ENCODE measurements at places on chromosomes 4 and X.

DNA sequence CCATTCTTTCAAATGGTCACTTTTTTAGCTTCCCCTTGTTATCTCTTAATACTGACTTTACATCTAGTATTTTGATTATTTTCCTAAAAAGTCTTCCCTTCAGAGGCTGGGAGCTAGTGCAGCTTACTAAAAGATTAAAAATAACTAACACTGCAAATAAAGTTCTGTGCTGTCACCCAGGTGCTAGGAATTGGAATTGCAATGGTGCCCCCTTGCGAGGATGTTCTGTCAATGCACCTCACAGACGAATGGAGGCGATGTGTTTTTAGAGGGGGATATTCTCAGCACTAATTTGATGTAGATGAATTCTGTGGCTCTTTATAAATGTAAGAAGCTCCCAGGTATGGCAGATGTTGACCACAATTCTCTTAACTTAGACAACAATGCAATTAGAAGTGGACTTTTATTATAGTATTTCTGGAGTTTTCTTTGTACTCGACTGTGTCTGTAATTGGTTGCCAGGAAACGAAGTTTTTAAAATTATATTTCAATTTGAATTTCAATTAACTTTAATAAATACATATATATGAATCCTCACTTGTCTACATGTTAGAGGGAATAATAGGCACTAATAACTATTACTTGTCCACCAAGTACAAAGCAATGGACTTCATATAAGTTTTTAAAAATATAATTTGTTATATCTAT, 22.0 kb upstream of the SMIM31 start:
- DNase-seq = peak; percentile 14

GRCh38 chrX:15758140-15758539, 20.1 kb downstream of the CA5B start:
- DNase-seq = no peak

GRCh38 chr4:121154103-121154515, 10.0 kb downstream of the TNIP3 start:
- no peak for DNase-seq

- no peak for DNase-seq
Observed at GRCh38 chr4:168585168-168586091, 88.6 kb downstream of the PALLD start.

DNA sequence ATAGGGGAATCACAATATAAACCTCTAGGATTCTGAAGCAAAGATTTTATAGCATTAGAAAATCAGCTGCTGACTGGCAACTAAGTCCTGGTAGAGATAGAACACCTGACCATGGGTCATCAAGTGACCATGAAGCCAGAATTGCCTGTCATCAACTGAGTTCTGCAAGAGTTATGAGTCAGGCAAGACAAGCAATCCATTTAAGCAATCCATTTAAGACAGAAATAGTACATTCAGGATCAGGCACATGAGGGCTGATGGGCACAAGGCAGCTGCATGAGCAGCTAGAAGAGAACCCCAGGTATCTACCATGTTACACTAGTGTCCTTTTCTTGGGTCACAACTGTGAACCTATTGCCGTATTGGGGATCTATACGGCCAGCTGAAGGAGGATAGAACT, 98.9 kb downstream of the SPRY1 start:
- no peak for DNase-seq

DNA sequence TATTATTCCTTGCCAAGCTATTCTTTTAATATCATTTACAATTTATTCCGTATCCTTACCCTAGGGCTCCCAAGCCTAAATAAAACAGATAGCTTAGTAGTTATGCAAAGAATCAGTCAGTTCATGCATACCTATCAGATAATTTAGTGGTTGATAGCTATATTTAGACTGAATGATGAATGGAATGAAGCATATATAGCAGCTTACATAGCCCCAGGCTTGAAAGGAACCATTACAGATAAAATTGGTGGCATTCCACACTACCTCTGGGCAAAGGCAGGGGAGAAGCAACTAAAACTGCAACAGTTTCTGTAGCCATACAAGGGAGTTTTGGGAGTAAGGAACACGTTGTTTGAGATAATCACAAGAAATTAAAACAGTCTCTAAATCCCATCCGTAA, 2.7 kb downstream of the ACE2 start:
- DNase-seq = no peak

DNA sequence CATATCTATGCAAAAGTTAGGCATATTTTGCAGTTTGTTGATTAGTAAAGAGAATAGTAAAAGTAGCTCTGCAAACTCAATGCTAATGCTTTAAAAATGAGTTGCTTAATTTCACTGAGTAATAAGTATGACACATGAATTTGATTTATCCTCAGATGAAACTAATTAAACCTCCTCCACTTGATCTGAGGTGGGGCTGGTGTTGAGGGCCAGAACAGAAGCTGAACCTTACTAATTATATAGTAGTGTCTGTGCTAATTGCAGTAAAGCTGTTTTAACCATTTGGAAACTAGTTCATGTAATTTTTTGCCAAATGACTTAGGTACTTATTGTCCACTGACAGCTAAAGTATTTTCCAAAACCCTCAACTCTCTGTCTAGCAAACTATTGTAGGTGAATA, 7.7 kb upstream of the PGAM4 start:
- DNase-seq = no peak

DNA sequence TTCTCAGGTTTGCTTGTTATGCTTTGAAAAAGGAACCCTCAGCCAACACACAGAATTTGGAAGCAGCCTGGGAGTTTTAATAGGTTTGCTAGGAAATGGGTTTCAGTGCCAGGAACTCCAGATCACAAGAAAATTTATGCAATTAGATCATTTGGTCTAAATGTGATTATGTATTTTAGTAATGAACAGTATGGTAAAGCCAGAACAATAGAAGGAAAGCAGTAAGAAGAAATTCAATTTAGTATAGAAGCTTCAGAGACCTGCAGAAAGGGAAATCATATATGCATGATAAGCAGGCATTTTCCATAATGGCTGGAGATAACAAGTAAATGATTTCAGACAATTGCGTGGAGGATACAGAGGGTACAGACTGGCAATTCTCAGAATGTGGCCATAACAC, 184.7 kb downstream of the KCNIP4 start:
- DNase-seq = no peak

DNA sequence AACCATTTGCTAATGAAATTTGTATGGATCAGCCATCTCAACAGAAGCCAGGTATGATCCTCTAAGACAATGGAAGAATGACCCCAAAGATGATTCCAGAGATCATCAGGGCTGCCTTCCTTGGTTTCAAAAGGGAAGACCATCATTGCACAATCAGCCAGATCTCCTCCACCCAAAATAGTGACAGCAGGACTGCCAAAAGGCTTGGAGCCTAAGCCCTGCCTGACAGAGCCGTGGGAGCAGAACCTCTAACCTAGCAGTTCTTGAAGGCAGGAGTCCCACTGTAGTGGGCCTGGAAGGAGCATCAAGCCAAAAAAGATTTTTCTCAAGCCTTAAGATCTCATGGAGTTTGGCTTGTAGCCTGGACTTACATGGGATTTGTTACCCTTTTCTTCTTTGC, 226.0 kb downstream of the RASL11B start:
- DNase-seq = no peak

- peak; percentile 48 for DNase-seq
Observed at GRCh38 chrX:148380650-148381561, 119.5 kb upstream of the AFF2 start.

DNA sequence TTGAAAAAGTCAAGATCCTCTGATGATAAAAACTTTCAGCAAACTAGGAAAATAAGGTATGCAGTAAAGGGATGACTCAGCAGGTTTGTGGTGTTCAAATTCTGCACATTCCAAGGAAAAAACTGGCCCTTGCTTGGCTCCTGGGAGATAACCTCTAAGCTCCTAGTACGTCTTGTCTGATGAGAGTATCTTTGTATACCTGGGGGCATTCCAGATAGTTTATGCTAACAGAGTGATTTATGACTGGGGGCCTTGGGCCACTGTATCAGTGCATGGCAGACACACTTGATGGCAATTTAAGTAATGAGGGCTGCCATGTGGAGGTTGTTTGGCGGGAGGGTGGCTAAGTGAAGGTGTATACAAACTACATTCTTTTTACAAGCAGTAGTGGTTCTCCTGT, 56.9 kb downstream of the NSG1 start:
- DNase-seq = no peak
